ENCODE measurements at places on chromosomes 7 and 10.

DNA sequence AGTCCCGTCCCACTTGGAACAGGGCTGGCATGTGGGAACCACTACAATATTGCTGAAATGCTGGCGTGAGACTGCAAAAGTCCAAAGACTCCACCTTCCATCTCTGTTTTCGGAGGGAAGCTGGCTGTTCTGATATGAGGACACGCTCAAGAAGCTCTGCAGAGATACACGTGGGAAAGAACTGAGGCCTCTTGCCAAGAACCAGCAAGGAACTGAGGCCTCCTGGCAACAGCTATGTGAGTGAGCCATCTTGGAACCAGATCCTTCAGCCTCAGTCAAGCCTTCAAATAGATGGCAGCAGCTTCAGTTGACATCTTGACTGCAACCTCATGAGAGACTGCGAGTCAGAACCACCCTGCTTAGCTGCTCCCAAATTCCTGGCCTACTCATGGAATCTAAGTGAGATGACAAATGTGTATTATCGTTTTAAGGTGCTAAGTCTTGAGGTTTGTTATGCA lies 30.8 kb downstream of the SGMS1 start:
- no peak for DNase-seq

GRCh38 chr10:76192694-76193320 lies 761.4 kb downstream of the LRMDA start:
- no peak for DNase-seq

GRCh38 chr10:4635883-4636282 lies 190.1 kb upstream of the AKR1E2 start:
- no peak for DNase-seq

- DNase-seq = no peak
These were observed 528.1 kb upstream of the FZD8 start for GRCh38 chr10:36170142-36170719.

DNA sequence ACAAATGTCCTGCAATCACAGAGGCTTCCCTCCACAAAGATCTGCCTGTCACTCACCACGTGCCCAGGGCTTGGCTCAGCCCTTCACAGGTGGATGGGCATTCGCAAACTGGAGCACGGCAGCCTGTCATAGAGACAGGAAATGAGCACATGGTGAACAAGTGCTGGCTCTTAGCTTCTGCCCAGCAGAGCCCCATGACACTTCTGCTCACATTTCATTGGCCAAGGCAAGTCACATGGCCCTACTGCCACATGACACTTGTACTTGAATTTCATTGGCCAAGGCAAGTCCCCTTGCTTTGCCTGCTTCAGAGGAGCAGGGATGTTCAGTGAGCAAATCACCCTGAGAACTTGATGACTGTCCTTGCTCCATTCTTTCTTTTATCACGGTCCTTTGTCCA lies 110.8 kb upstream of the PPP2R2D start:
- DNase-seq = no peak

GRCh38 chr7:107854989-107855388 lies 36.0 kb upstream of the DLD start:
- no peak for DNase-seq

GRCh38 chr10:5589661-5590511 lies 65.1 kb downstream of the CALML3 start:
- DNase-seq = no peak

DNA sequence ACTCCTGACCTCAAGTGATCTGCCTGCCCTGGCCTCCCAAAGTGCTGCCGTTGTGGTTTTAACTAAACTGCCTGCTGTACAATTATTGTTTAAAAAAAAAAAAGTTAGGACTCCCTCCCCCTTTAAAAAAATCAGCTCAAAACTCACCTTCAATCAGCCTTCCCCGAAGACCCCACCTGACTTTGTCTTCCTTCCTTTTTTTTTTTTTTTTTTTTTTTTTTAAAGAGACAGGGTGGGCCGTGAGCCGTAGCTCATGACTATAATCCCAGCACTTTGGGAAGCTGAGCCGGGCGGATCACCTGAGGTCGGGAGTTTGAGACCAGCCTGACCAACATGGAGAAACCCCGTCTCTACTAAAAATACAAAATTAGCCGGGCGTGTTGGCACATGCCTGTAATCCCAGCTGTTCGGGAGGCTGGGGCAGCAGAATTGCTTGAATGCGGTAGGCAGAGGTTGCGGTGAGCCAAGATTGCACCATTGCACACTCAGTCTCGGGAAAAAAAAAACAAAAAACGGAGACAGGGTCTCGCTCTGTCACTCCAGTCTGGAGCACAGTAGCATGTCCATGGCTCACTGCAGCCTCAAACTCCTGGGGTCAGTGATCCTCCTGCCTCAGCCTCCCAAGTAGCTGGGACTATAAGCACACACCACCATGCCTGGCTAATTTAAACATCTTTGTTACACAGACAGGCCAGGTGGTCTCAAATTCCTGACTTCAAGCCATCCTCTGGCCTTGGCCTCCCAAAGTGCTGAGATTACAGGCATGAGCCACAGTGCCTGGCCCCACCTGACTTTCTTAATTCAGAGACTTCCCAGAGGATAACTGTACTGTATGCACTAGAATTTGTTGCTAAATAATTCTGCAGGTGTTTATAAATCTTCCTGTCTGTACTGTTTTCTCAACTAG lies 3.2 kb downstream of the FIS1 start:
- DNase-seq = no peak

- no peak for DNase-seq
These were observed 20.0 kb upstream of the SMO start for GRCh38 chr7:129168231-129169021.

- DNase-seq = no peak
These were observed 127.7 kb downstream of the NRBF2 start for GRCh38 chr10:63260860-63261251.

GRCh38 chr7:34260279-34260678 lies 354.9 kb downstream of the BMPER start:
- no peak for DNase-seq

DNA sequence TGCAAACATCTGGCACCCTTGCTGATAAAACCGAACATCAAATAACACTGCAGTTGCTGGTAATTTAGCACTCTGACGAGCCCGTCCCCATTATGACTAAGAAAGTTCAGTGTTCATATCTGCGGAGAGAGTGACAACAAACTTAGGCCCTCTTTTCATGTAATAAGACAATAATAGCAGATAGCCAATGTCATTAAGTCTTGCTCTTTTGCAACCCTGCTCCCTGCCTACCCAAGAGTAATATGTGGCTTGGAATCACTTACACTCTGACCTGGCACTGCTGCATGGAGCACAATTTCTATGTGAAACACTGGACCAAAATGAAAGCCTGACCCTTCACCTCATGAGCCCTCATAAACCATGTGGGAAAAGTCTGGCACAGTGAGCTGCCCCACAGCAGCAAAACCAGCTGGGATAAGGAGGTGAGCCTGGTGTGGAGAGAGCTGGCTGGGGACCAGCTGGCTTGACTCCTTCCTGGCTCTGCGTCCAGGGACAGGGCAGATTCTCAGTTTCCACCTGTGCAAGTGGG lies 86.5 kb downstream of the HIPK2 start:
- DNase-seq = no peak

DNA sequence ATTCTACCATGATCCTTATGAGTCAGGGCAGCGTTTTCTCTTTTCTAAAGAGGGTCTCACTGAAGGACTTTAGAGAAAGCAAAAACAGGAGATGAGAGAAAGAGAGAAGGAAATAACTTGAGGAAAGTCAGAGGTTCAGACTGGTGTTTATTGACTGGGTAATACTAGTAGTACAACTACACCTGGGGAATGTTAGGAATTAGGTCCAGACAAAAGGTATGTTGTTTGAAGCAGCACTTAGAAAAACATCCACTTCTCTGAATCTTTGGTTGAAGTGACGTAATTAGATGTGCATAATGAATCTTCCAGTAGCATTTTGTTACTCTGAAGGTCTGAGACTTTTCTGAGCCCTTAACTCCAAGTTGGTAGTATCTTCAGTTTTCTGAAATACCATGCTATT lies 380.3 kb upstream of the LRGUK start:
- DNase-seq = no peak

DNA sequence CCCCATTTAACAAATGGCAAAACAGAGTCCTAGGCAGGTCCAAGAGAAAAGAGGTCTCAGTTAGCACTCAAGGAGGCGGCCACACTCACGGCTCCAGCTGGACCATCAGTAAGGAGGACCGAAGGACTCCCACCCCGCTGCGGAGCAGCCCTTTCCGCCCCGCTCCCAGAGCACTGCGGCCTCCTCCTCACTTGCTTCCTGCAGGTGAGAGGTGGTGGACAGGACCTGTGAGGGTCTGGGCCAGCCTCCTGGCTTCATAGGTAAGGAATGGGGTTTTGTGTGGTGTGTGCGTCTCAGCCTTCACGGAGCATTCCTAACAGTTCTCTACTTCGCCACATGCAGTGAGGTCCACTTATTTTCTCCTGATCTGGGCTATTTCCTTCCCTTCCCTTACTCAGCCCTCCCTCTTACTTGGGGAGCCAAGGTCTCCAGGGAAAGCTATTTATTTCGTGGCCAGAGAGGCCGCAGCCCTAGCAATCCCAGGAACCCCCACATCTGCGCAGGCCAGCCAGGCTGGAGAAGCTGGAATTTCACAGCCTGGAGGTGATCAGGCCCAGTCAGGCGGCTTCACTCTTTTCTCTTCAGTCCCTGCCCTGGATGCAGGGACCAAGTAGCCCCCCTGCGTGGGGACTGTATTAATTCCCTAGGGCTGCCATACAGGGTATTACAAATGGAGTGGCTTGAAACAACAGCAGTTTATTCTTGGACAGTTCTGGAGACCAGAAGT lies 45.9 kb downstream of the ZNF783 start:
- DNase-seq = no peak

DNA sequence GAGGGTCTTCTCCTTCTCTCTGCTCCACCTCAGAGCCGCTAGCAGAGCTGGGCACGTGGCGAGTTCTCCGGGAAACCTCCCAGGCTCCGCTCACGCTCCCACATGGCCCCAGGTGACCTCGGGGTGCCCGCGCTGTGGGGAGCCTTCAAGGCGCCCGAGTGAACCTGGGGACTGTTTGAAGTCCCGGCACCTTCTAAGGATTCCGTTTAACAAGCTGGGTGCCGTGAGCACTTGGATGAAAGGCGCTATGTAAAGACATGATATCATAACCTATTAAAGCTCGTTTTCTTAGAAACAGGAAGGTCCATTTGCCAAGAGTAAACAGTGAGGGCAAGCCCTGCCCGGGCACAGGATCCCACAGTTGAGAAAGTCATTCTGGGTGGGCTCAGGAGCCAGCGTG lies 15.8 kb upstream of the MYL10 start:
- no peak for DNase-seq

DNA sequence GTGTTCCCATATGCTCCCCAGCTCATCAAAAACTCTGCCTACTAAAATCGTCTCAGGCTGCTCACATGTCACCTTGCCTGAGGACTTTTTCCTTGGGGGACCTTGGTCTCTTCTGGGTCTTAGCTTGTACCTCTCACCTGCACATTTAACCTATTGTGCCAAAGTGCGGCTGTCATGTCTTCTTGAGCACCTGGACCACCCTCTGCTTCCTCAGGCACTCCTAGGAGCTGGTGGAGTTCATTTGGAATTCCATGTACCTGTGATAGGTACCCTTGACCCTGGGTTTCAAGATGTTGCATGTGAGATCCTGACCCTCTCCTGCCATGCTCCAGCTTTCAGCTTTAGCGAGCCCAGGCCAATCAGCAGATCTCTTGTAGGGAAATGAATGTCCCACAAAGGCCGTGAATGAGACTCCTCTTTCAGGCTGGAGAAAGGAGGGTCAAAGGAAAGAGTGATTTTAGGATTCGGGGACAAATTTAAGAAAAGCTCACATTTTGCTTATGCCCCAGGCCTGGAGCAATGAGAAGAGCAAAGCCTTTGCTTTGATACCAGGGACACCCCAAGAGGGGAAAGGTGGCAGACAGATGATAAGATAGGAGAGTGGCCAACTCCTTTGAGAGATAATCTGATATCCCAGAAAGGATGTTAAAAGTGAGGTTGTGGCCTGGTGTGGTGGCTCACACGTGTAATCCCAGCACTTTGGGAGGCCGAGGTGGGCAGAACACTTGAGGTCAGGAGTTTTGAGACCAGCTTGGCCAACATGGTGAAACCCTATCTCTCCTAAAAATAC lies 10.6 kb upstream of the DNAJB12 start:
- no peak for DNase-seq

- no peak for DNase-seq
These were observed 64.0 kb upstream of the PLA2G12B start for GRCh38 chr10:73018632-73019031.

GRCh38 chr7:133582766-133583523 lies 330.1 kb downstream of the EXOC4 start:
- DNase-seq = no peak

DNA sequence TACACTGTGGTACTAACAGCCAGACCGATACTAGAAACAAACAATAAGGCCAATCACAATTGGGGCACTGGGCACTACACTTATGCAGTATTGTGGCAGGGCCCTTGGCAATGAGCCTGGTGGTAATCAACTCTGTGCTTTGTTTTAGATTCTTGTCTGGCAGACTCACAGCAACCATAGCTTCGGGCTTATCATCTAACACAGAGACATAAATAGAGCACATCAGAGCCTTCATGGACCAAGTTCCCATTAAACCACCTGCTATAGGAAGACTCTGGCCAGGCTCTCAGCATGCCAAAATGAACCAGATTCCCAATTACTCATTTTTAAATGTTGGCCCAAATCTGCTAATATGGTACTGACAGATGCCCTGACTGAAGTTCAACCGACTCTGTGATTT lies 218.6 kb downstream of the DGKI start:
- DNase-seq = no peak

- no peak for DNase-seq
These were observed 1263.5 kb upstream of the AUTS2 start for GRCh38 chr7:68334636-68335272.

DNA sequence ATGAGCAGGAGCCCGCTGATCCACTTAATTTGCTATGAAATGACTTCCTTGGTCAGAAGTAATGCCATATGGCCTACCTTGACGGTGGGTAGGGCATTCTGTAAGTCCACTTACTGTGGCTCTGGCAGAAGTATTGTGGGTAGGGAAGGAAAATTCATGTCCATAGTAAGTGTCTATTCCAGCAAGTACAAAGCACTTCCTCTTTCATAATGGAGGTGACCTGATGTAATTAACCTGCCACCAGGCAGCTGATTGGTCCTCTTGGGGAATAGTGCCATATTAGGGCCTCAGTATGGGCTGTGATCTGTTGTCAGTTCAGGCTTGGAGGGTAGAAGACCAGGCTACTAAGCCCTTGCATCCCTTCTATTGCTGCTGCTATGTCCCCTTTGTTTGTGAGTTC lies 103.9 kb downstream of the SLC37A3 start:
- DNase-seq = no peak

DNA sequence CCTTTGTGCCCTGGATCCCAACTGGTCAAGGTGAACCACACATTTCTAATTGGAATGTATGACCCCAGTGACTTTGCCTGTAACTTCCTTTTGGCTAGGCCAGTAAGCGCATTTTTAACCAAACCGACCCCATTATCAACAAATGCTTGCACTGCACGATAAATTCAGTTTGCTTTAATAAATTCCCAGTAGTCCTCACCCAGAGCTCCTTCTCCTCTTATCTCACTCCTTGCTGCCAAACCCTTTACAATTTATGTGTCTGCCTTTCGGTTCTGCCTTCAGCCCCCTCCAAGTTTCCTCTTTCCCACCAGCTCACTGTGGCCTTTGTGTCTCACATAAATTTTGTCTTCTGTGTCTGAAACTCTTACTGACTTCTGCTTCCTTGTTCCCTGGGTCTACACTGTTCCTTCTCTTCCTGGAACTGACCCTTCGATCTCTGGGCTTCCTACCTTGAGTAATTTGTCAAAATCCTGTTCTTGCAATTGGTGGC lies 59.0 kb downstream of the TBXAS1 start:
- DNase-seq = no peak

- DNase-seq = no peak
These were observed 28.3 kb upstream of the CCDC6 start for GRCh38 chr10:59934701-59935100.

- DNase-seq = no peak
These were observed 49.0 kb downstream of the RBAK start for GRCh38 chr7:5094641-5095040.
